ENCODE measurements at places on chromosomes 12 and 14. TPM values are rescaled to one million over a fixed set of nuclear protein-coding genes. Genes with fewer than 3 reads are reported as not detected.

DNA sequence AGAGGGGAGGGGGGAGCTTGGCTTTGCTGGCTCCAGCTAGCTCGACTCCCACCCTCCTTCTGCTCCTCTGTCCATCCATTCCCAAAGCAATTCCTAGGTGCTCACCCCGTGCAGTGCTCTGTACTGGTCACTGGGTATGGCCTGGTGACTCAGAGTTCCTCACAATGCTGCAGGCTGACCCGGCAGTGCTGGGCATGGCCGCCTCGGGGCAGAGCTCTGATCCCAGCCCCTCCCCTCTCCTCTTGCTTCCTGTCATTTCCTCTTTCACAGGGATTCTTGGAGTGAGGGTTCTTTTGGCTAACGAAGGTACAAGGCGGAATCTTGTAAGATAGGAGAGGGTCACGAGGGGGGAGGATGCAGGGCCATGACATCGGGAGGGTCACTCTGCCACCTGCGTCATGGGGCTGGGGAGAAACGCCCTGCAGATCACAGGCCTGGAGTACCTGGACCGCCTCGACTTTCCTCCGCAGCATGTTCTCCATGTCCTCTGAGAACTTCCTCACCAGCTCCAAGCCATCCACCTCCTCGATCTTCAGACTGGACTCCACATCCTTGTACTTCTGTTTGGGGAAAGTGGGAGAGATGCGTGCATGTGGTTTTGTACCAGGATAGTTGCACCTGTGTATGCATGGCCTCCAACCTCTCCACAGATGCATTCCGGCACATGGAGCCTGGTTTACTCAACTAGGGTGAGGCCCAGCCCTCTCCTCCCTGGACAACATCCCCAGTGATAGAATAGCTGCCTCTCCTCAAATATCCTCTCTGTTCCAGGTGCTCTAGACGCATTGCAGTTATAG, 5.7 kb downstream of the CACNA2D4 start:
- no peak for DNase-seq

Gene METTL1
- total RNA-seq, result 12.4 TPM

- no peak for DNase-seq
Observed at GRCh38 chr14:25092258-25092740, 42.4 kb upstream of the STXBP6 start.

Gene NEDD8
- total RNA-seq, result 101 TPM

Gene PRH2
- 2.1 TPM for total RNA-seq

DNA sequence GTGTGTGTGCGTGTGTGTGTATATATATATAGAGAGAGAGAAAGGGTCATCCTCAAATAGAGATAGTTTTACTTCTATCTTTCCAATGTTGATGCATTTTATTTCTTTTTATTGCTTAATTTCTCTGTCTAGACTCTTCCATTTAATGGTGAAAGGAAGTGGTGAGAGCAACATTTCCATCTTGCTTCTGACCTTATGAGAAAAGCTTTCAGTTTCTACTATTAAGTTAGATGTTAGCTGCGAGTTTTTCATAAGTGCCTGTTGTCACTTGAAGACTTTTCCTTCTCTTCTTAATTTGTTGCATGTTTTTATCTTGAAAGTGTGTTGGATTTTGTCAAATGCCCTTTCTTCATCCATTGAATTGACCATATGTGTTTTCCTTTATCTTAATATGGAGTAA, 304.4 kb upstream of the FAR2 start:
- no peak for DNase-seq

DNA sequence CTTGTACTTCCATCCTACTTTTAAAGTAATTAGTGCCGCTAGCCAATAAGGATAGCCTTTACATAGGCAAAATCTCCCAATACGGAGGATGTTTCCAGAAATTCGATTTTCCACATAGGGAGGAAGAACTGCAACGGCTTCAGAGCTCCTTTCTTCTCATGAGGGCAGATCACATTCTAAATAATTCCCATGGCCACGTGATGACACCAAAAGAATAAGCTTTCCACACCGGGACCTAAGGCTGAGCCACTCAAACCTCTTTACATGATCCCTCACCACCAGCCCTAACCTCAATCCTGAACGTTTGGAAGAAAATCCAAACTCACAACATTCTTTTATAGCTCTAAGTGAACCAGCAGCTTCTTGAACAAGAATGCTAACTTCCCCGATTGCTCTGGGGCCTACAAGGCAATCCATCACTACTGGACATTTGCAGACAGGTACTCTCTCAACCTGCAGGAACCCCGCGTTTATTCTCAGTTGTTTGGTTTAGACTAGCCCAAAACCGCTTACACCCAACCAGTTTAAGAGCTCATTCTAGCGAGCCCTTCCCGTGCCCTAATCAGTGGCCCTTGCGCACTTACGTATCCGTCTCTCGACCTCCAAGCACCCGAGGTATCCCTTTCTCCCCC, 884 bp downstream of the CAPRIN2 start:
- DNase-seq, result no peak

- DNase-seq, result no peak
Observed at GRCh38 chr12:102344691-102345090, 135.7 kb downstream of the IGF1 start.

DNA sequence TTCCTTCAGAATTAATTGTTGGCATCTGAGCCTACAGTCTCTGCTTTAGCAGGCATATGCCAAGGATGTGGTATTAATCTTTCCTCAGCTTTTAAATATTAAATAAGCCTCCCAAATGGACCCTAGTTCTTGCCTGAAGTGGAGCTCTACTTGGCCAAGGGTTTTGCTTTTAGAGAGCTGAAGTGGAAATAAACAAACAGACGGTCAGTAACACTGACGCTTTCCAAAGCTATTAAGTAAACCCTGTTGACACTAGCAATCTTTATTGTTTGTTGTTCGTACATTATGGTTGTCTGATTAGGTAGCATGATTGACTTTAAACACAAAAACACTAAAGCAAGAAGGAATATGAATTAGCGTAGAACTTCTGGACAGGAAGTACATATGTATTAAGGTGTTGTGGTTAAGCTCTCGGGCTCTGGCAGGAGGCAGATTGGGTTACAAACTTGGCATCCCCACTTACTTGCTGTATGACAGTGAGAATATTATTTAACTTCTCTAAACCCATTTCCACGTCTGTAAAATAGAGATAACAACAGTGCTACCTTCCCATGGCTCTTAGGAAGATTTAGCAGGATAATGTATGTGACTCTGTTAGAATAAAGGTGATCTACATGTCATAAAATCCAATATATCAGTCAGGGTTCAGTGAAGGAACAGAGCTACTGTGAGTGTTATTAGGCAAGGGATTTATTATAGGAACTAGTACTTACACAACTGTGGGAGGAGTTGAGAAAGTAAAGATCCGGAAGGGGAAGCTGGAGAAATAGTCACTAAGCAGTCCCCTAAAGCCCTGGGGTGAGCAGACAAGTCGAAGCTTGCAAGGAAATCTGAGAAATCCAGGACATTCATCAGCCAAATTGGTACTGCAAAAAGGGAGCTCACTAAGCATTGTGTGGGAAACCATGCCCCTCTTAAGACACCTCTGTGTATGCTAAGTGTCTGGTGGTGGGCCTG, 92.2 kb upstream of the ATF7IP start:
- DNase-seq, result no peak

Gene C14orf39
- total RNA-seq, result not detected

- DNase-seq, result no peak
Observed at GRCh38 chr12:62603811-62604098, 137.1 kb downstream of the MON2 start.

Gene ULK1
- total RNA-seq, result 37.0 TPM
